ENCODE measurements at places on chromosomes 3 and 15. TPM values are rescaled to one million over a fixed set of nuclear protein-coding genes. Genes with fewer than 3 reads are reported as not detected.

DNA sequence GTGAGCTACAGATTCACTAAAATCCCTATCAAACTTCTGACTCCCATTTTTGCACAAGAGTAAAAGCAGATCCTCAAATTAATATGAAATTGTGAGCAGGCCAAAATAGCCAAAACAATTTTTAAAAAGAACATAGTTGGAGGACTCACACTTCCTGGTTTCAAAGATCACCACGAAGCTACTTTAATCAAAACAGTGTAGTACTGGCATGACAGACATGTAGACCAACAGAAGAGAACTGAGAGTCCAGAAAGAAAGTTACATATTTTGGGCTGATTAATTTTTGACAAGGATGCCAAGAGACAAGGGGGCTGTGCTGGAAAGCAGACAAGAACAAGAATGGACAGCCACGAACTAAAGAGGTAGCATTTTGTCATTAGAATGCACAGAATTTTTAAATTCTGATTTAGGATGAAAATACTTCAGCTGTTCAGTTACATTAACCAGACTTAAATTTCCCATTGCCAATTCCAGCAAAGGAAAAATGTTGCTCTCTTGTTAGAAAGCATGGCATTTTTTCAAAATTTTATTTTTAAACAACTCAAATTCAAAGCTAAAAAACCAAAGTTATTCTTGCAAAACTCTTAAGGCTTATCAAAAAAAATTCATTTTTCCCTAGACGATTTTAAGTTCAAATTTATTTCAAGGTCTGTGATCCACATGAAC lies 14.0 kb downstream of the RYK start:
- DNase-seq = no peak

The CYP19A1 gene
- 1.00 TPM for total RNA-seq

GRCh38 chr3:186882150-186882524 lies 39.6 kb downstream of the ADIPOQ start:
- no peak for DNase-seq

The DPH6 gene
- total RNA-seq = 27.2 TPM

DNA sequence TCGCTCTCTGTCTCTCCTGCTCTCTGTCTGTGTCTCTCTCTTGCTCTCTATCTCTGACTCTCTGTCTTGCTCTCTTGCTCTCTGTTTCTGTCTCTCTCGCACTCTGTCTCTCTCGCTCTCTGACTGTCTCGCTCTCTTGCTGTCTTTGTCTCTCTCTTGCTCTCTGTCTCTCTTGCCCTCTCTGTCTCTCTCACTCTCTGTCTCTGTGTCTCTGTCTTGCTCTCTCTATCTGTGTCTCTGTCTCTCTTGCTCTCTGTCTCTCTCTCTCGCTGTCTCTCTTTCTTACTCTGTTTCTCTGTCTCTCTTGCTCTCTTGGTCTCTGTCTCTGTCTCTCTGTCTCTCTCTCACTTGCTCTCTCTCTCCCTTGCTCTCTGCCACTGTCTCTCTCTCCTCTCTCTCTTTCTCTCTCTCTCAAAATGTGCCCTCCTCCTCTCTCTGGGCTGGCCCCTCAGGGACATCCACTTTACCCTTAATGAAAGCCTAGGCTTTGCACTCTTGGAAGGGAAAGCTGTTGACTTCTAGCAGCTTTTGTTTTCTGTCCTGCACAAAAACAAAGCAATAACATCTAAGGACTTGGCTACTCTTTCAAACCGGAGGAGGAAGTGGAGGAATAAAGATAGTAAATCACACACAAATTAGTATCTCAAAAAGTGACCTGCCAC lies 73.9 kb upstream of the NR2E3 start:
- no peak for DNase-seq

The NECTIN3 gene
- 98.5 TPM for total RNA-seq

DNA sequence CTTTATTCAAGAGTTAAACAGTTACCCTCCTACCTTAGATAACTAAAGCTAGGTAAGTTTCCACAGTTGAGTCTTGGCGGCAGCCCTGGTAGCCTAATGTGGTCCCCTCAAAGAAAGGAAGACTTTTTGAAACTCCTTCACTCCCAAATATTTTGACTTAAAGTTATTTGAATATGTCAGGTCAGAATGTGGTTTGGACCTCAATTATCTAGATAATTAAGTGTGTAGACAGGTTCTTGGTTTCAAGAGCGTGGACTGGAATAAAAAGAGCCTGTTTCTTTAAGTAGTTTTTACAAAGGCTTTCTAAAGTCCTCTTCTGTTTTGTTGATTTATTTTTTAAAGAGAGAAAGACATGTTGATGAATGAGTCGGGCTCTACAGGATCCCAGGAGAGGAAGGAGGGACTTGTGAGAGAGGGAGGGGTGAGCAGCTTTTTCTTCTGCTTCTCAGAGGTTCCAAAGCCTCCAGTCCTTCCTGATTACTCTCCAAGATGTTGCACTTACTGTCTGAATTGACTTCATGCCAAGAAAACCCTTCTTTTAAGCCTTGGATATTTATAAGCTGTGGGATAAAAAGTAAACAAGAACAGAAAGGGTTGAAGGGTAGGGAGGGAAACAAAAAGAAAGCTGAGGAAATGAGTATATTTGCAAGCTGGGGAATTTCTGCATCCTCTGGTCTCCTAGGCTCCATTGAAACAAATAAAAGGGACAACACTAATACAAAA lies 457.4 kb downstream of the IGSF11 start:
- no peak for DNase-seq

DNA sequence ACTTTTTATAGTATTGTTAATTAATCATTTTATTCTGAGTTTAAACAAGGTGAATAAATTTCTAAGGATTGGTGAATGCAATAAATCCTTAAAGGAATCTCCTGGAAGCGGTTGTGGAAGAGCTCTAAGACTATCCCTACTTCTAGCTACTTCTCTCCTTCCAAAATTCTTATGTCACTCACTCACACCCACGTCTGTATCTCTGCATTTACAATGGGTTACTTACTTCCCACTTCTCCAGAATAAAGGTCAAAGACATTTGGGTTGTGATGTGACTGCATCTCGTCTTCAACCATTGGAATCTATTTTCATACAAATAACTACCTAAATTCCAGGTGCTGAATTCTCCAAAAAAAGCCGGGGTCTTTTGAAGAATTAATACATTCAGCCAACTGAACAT lies 234.2 kb upstream of the MDFIC2 start:
- no peak for DNase-seq

Data from cerebellum (tissue), 4 donors.